ENCODE measurements at places on chromosomes 5 and 9.

DNA sequence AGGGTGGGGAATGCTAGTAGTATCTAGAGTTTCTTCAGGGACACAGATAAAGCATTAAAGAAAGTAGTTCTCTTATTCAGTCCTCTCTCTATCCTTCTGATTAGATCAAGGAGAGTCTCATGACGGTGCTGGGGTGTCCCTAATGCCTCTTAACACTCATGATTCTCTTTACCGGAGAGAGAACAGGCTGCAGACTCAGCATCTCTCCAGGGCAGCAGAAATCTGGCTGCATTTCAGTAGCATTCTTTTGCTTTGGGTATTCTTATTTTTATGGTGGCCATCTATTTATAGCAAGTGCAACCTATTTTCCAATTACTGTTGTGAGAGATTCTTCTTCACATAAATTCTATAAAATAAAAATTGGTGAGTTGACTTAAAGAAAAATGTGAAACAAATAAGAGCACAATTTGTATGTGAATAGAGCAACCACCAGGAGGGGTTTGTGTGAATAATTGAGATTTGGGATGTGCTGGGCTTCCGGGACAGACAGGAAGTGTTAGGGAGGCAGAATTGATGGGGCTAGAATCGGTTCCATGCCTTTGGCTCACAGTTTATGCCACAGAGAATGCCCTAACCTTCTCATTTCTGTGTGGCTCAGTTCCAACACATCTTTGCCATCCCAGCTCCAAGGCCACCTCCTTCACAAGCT, 23.8 kb upstream of the BOD1 start:
- no peak for DNase-seq

GRCh38 chr5:171865471-171865870, 79.9 kb downstream of the SMIM23 start:
- DNase-seq: no peak

DNA sequence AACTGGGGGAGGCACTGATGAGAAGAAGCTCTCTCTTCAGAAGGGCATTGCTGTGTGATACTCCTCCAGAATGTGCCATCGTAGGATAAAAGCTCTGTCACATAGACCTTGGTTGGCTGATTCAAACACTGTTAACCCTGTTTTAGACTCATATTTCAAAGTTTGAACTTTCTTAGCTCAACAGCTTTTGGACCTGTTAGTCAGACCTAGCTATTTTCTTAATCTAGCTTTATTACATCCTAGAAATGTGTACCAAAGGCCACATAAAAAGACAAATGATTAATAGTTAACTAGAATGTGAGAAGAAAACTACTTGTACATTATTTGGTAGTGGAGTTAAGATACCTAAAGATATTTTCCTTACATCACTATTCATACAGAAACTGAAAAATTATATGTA, 4.3 kb downstream of the RHOBTB3 start:
- DNase-seq: no peak

- no peak for DNase-seq
These were observed 579.7 kb downstream of the CCDC171 start for GRCh38 chr9:16132513-16132912.

- DNase-seq: no peak
These were observed 131.4 kb downstream of the CD180 start for GRCh38 chr5:67065237-67065636.

GRCh38 chr5:95448789-95449188, 57.6 kb downstream of the FAM81B start:
- no peak for DNase-seq

- no peak for DNase-seq
These were observed 21.6 kb downstream of the LPCAT1 start for GRCh38 chr5:1502046-1502736.

DNA sequence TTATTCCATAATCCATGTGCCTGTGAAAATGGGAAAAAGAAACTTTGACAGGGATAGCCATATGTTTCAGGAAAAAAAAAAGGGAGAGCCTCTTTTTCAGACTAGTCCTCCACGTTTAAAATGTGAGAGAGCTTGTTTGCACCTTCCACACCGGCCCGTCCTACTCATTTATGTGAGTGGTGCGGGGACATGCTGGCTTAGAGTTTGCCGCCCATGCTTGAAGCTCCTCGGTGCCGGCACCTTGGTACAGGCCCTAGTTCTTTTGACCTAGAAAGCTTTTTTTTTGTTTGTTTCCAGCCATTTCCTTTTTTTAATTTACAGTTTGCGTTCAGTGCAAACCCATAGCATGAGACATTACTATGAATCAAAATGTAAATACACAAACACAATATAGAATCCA, 27.8 kb downstream of the PSAT1 start:
- DNase-seq: no peak

GRCh38 chr9:15248081-15248480, 58.9 kb downstream of the TTC39B start:
- no peak for DNase-seq

- no peak for DNase-seq
These were observed 91.1 kb downstream of the TRIO start for GRCh38 chr5:14234204-14234603.

DNA sequence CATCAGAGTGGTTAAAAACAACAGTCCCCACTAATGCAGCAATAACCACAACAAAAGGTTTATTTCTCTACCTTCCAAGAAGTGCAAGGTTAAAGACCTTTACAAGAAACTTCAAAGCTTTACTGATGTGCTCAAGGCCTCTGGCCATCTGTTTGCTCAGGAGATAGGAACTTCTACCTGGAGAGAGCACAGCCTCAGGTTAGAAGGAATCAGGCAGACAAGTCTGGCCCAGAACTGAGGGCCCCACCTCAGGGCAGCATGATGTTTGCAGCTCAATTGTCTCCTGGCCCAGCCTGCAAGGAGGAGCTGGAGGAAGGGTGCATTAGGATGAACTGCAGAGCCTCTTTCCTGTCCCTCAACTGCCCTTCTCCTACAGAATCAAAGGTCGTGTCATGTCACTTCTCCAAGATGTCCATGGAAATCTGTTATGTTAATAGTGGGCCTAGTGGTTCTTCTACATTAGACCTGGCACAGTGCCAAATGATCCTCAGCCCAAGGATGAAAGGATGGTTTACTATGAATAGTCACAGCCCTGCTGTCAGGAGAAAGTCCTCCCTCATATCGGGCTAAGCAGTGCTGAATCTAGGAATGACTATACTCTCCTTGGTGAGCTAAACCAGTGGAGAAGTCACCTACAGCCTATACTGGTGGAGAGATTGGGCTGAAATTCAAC, 98.9 kb upstream of the NTRK2 start:
- DNase-seq: no peak

GRCh38 chr9:37119360-37119759, 1.0 kb upstream of the ZCCHC7 start:
- DNase-seq: no peak

DNA sequence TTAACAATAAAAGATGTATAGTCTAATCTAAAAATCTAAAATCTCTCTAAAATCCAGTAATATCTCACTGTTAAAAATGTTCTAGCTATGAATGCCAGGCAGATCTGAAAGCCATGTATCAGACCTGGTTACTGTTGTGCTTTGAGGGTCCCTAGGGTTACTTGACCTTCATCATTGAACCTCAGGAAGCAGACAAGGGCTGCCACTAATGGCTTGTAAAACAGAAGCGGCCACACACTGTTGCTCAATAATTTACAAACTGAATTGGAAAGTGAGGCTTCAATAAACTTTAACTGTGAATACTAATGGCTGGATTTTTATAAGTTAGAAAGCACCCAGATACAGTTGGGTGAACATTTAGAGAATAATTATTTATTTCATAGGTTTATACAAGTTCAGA, 198.0 kb upstream of the RPS23 start:
- no peak for DNase-seq

DNA sequence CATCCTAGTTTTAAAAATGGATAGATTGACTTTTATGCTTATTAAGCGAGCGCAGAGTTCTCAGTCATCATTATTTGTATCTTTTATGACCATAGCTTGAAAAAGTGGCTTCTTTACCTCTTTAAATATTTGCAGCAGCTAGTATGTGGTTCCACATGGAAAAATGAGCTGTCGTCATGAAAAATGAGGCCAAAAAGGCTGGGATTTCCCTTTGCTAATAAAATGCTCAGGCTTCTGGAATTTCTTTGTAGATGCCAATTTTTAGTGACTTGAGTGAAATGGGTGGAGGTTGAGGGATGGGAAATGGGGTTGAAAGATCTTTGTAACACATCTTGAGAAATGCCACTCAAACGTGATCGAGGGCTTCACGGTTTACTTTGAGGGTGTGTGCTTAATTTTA, 35.2 kb downstream of the RAI14 start:
- DNase-seq: no peak

DNA sequence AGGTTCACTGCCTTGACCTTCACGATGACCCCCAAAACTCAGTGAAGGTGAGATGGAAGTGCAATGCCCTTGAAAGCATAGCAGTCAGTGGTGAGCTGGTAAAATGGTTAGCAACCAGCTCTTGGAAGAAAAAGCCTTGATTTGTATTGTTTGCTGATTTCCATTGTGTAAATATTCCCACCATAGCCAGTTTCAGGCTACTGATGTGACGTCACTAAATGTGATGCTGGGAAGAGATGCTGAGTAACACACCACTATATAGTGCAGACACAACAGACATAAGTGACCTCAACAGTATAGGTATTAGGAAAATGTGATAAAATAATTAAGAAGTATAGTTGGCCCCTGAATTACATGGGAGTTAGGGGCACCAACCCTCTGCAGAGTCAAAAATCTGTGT, 31.1 kb downstream of the GZMK start:
- no peak for DNase-seq

GRCh38 chr5:73327908-73328455, 120.6 kb downstream of the FOXD1 start:
- DNase-seq: no peak

DNA sequence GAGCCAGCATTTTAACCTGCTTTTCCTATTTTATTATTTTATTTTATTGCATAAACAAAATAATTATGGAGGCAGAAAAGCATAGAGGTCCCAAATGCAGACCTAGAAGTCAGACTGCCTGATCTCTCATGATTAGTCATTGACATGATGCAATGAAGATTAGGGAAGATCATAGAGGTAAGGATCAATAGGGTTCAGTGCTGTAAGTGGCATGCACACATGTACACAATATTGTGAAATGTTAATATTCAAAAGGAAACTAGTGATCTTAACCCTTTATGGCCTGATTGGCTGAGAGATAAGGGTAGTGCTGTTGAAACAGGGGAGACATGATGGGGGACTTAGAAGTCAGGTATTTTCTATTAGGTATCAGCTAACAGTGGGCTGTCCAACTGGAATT, 1.1 kb upstream of the FRRS1L start:
- DNase-seq: no peak

DNA sequence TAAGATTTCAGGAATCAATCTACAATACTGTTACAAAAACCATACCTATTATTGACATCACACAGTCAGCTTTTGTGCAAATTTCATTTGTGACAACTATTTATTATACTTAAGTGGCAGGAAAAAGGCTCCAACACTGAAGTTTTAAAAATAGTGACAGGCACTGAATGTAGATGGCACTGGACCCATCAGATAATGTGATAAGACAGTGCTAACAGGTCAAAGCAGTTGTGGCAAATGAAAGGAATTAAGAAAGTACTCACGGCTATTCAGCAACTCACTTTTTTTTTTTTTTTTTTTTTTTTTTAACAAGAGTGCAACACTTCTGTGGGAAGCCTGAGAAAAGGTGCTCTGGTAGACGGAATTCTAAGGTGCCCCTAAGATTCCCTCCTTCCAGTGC, 115.0 kb upstream of the MEF2C start:
- no peak for DNase-seq

- DNase-seq: no peak
These were observed 79.3 kb downstream of the CAMSAP1 start for GRCh38 chr9:135827866-135828580.

DNA sequence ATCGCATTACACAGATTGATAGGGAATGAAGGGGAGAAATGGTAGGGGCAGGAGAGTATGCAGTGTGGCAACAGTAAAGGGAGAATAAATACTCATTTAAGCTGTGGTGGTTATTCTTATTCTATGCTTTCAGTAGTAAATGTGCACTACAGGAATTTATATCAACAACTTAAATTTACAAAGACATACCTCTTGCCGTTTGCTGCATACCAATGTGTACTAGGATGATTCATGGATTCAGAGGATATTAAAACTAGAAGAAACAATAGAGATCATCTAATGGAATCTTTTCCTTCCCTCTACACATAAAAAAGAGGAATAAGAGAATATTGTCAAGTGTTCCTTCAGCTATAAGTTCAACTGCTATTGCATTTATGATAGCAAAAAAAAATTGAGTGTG, 103.3 kb upstream of the RASA1 start:
- DNase-seq: no peak

GRCh38 chr9:134395002-134395517, 68.8 kb downstream of the RXRA start:
- no peak for DNase-seq

- no peak for DNase-seq
These were observed 58.1 kb downstream of the STARD4 start for GRCh38 chr5:111454198-111454622.

GRCh38 chr5:118486647-118487225, 501.6 kb downstream of the DTWD2 start:
- DNase-seq: no peak

DNA sequence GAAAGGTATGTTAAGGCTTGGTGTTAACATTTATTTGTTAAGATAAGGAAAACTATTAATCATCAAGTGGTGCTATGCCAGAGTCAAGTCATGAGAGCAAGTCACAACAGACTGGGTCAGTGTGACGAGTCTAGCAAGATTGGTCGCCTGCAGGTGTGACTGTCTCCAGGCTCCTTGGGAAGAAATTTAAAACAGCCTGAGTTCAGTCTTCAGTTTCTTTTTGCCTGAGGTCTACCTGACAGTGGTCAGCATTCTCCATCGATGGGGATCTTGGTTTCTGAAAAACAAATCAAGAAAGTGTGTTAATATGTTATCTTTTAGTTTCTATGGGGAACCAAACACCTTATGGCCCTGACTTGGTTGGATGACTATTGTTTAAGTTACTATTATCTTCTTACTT, 56.3 kb downstream of the CETN3 start:
- DNase-seq: no peak

DNA sequence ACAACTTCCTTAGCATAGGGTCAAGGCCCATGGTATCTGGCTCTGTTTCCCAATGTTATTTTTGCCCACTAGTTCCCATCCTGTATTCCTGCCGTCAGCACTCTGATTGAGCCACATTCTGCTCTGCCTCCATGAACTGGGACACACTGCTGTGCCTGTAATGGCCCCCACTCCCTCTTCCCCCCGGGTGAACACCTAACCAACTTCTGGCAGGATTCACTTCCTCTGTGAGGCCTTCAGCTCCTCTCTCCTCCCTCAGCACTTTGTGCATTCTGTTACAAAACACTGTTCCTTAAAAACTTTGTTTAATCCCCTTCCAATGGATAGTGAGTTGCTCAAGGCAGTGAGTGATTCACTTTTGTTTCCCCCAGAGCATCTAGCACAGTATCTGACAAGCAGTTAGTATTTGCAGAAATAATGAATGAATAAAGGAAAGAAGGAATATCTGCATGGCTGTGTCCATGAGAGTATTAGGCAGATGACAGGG, 183.6 kb downstream of the EFNA5 start:
- no peak for DNase-seq

GRCh38 chr9:127122176-127123063, at the start of gene ANGPTL2:
ANGPTL2 (minus strand) TSS chr9:127122635; CDS start chr9:127108731, 13,904 bp downstream.
- DNase-seq: no peak

- DNase-seq: no peak
These were observed 93.6 kb upstream of the ZNF462 start for GRCh38 chr9:106769331-106769730.

GRCh38 chr9:19551124-19551929, 142.5 kb downstream of the ACER2 start:
- DNase-seq: no peak

- DNase-seq: no peak
These were observed 254.2 kb downstream of the CWC27 start for GRCh38 chr5:65022932-65023331.

GRCh38 chr9:69019808-69020207, 5.9 kb upstream of the PRKACG start:
- DNase-seq: no peak

All from stimulated activated CD4-positive, alpha-beta T cell treated with anti-CD3 and anti-CD28 coated beads, Interleukin-1b, Interleukin-23, amount 100 ng/mL, for 1 hour (primary cell).